ENCODE measurements at places on chromosomes 7 and 10.

DNA sequence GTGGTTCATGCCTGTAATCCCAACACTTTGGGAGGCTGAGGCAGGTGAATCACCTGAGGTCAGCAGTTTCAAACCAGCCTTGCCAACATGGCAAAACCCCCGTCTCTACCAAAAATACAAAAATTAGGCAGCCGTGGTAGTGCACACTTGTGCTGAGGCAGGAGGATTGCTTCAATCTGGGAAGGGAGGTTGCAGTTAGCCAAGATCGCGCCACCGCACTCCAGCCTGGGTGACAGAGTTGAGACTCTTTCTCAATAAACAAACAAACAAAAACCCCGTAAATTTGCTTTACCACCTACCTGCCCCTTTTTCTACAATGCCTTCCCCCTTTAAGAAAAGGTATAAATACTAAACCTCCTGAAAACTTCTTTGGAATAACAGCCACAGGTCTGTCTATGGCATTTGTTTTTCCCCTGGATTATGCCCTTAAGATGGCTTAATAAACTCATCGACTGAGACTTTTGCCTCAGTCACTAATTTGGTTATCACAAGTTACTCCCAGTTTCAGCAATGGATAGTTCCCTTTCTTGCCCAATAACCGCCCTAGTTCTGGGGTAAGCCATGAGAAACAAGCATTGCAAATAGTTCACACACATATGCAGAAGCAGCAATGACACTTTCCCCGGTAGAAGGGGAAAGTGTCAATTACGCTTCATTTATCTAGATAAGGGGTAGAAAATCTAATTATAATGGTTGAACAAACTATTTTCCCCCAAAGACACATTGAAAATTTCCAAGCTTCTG is 52.8 kb upstream of the SVIL start:
- no peak for DNase-seq

DNA sequence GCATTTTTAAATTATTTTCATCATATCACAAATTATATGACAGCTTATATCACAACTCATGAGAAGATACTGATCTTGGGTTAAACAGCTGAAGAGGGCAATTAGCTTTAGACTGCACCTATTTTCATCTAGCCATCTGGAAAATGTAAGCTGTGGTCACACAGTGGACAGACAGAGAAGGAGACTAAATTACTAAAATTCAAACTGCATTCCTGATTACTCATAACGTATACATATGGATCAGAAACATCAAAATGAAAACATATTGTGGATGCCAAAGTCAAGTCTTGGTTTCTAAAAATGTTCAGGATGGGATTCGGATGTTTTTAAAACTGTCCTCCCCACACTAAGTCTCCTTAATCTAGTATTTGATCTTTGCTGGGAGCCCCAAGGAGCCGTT is 6.6 kb downstream of the BBIP1 start:
- DNase-seq = peak; percentile 57

- no peak for DNase-seq
Observed at GRCh38 chr7:124251636-124252035, 218.8 kb upstream of the TMEM229A start.

GRCh38 chr10:111209692-111210091 is 132.9 kb downstream of the ADRA2A start:
- no peak for DNase-seq

- no peak for DNase-seq
Observed at GRCh38 chr7:77442636-77443035, 26.5 kb upstream of the GSAP start.

- DNase-seq = no peak
Observed at GRCh38 chr7:148434887-148435286, 155.7 kb upstream of the C7orf33 start.

- no peak for DNase-seq
Observed at GRCh38 chr10:43865265-43866135, 216.8 kb upstream of the ZNF32 start.

DNA sequence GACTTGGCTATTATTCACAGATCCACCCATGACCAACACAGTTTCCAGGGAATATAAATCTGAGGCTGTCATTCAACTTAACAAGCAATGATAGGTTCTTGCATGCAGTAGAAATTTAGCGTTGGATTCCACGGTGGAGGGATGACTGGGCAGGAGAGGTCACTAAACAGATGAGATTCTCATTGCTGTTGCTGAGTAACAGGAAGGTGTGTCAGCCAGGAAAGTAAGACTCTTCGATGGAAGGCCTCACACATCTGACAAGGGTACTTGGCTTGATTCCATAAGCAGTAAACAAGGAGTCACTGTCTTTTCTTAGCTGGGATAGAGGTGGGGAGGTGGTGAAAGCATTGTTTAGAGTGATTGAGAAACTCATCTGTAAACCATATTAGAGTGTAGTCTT is 1152.0 kb downstream of the SORCS3 start:
- DNase-seq = no peak

DNA sequence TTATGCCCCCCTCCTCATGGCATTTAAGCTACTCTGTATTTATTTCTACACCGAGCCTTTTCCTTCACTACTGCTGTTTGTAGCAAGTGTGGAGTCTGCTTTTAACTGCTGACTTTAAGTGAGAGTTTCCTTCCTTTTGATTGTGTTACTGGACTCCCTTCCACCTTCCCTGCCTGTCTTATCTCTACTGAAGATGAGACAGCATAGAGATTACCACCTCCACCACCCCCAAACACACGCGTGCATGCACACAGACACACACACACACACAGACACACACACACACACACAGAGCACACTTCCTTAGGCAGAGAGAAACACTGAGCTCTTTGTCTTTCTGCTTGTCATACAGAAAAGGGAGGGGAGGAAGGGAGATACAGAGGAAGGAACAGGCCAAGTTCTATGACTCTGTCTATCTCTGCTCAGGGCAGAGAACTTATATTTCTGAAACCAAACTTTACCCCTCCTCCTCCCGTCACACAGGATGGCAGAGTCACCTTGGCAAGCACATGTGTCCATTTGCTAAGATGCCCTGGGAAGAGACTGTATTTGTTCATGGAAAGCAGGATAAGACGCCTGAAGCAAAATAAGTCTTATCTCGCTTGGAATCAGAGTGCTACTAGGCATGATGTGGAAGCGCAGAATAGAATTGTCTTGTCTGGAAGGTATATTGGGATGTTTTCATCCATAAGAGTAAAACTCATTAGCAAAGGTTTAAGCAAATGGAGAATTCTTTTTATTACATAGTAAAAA is 81.8 kb upstream of the CAV2 start:
- DNase-seq = no peak

- no peak for DNase-seq
Observed at GRCh38 chr10:100138921-100139496, 46.8 kb downstream of the ERLIN1 start.

- DNase-seq = no peak
Observed at GRCh38 chr7:20329389-20330238, 1.1 kb upstream of the ITGB8 start.

GRCh38 chr7:108611268-108611667 is 41.6 kb downstream of the DNAJB9 start:
- no peak for DNase-seq

DNA sequence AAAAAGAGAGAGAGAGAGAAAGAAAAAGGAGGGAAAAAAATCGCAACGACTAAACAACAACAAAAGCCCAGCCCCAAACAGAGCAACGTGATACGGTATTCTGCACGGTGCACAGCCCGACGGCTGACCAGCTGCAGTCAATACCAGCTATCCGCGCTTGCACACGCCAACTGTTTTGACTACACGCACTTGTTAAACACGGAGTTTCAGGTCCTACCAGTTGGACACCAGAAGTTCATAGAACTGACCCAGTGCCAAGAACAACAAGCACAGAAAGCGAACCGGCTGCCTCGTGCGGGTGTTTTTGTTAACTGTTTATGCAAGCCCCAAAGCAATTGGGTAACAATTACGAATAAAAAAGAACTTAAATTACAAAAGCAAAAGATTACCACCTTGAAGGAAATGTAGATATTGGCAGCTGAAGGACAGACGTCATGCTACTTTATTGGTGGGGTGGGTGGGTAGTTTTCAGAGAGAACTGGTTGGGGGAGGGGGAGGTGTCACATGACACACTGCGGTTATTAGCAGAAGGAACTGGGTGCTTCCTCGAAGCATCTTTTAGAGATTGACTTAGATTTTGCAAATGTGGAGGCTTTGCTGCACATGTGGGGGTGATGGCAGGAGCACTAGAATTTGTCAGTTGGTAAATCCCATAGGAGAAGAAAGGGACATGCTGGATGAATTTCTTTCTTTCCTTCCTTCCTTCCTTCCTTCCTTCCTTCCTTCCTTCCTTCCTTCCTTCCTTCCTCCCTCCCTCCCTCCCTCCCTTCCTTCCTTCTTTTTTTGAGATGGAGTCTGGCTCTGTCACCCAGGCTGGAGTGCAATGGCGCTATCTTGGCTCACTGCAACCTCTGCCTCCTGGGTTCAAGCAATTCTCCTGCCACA is 110.6 kb upstream of the EFCAB10 start:
- DNase-seq = no peak

GRCh38 chr7:45568536-45569289 is 5.5 kb upstream of the ADCY1 start:
- no peak for DNase-seq

DNA sequence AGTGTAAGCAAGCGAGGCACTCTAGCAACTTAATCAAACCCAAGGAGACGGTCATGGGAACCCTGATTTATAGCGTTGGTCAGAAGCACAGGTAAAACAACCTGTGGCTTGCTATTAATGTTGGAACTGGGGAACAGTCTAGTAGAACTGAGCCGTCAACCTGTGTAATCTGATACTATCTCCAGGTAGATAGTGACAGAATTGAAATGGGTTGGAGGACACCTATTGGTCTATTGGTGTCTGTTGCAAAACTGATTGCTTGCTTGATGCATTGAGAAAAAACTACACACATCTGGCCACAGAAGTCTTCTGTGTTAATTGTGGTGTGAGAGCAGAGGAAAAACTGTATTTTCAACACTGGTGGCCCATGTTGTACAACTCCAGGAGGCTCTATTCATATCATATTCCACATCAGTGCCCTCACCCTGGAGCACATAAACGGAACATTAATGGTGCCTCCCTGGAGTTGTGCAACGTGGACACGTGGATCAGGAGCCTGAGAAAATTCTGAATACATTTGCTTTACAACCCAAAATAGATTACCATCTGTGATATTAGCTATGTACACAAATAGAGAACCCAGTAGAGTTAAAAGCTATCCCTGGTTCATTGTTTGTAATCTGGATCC is 112.2 kb downstream of the MYO3A start:
- no peak for DNase-seq

- DNase-seq = no peak
Observed at GRCh38 chr7:121447911-121448300, 51.8 kb upstream of the FAM3C start.

- DNase-seq = no peak
Observed at GRCh38 chr7:36285276-36285675, 104.4 kb upstream of the ANLN start.

DNA sequence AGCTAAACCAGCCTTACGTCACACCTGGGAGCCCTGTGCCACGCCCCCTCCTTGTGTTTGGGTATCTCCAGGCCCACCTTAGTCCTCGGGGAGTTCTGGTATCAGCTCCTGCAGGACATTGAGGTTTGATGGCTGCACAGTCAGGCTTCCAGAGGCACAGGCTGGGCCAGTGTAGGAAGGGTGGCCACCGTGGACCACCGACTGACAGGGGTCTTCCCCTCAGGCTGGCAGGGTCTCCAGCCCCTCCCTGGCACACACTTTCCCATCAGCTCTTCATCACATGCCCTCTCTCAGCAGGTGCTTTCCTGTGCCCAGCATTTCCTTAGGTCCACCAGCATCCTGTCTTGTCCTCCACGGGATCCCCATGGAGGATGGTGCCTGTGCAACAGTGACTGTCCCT is 413.1 kb downstream of the TCERG1L start:
- DNase-seq = no peak

GRCh38 chr7:138814816-138815332 is 16.9 kb upstream of the ATP6V0A4 start:
- DNase-seq = no peak

DNA sequence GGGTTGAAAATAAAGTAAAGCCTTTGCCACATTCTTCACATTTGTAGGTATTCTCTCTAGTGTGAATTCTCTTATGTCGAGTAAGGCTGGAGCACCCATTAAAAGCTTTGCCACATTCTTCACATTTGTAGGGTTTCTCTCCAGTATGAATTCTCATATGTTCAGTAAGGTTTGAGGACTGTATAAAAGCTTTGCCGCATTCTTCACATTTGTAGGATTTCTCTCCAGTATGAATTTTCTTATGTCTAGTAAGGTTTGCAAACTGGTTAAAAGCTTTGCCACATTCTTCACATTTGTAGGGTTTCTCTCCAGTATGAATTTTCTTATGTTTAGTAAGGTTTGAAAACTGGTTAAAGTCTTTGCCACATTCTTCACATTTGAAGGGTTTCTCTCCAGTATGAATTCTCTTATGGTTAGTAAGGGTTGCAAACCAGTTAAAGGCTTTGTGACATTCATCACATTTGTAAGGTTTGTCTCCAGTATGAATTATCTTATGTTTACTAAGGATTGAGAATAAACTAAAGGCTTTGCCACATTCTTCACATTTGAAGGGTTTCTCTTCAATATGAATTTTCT is 41.4 kb downstream of the ZNF680 start:
- DNase-seq = no peak

DNA sequence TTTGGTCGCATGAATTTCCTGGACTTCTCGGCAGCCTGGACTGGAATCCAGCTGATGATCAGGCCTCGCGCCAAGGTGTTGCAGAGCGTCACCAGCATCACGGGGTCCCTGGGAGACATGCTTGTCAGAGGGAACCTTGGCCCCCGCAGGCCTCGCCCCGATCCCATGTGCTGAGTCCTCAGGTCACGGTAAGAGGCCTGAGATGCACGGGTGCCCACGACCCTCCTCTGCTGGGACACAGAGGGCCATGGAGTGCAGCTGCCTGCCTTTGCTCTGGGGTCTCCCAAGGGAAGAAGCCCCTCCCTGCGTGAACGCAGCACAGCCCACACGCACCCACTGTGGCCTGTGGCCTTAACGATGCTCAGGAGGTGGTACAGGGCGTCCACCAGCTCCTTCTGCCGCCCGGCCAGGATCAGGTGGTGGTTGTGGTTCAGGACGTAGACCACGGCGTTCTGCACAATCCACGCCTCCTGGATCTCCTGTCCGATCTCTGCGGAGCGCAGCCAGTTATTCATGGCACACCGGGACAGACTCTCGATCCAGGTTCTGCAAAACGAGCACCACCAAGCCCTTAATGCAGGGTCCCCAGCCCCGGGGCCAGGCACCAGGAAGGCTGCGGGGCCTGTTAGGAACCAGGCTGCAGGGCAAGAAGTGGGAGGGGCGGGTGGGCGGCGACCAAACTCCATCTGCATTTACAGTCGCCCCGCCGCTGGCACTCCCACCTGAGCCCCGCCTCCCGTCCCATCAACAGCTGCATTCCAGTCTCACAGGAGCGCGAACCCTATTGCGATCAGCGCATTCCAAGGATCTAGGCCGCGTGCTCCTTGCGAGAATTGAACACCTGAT is 29.4 kb downstream of the CFAP46 start:
- no peak for DNase-seq
